ENCODE measurements at places on chromosomes 5 and 9. TPM values are rescaled to one million over a fixed set of nuclear protein-coding genes. Genes with fewer than 3 reads are reported as not detected.
A peak's percentile ranks its signal among the peaks of the same experiment; 100 is the strongest.

- H3K27me3 ChIP-seq, result no peaks in the 10 kb centered on the region
- peaks cover 2% of the 10 kb centered on the region for H3K4me1 ChIP-seq
- DNase-seq, result no peak
Measured at GRCh38 chr5:176317534-176318374, 43.8 kb downstream of the KIAA1191 start.

GRM6 gene
- total RNA-seq, result not detected

- H3K27me3 ChIP-seq, result peaks cover 14% of the 10 kb centered on the region
- H3K4me1 ChIP-seq, result peaks cover 8% of the 10 kb centered on the region
- peak; percentile 27 for DNase-seq
Measured at GRCh38 chr9:109903515-109904138, 123.6 kb downstream of the PALM2AKAP2 start.

DNA sequence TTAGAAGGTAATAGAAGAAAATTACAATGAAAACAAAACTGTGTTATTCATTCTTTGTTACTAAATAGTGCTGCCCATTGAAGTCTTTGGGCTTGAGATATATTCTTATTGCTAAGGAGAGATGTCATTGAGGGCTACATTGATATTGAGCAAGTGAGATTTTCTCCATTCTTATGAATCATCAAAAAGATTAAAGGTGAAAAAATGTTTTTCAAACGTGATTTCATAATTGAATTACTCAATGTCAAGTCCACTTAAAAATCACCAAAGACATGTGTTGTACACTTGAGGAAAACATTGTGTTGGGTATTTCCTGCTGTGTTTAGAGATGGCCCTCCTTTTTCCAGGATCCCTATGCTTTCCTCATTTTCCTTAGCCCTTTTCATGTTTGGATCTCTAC, 448.1 kb downstream of the NFIB start:
- H3K4me3 ChIP-seq, result no peak overlapping the region
- H3K36me3 ChIP-seq, result no peaks in the 10 kb centered on the region
- H3K27ac ChIP-seq, result no peak overlapping the region
- no peaks in the 10 kb centered on the region for H3K4me1 ChIP-seq
- no peak for DNase-seq
- H3K27me3 ChIP-seq, result no peaks in the 10 kb centered on the region

DNA sequence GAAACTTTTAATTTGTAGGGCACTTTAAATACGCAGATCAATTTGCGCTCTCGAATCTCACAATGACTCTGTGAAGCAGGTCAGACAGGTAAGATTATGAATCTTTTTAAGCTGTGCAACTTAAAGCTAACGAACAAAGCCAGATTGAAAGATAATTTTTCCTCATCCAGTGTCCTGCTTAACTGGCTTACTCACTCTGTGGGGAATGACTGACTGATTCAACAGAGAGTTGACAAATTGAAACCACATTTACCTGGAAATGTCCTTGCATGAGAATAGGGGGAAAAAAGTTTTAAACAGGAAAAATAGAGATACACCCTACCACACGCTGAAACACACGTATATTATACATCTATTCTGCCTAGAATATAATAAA, 187.9 kb downstream of the MAN2A1 start:
- peaks cover 3% of the 10 kb centered on the region for H3K4me1 ChIP-seq
- no peaks in the 10 kb centered on the region for H3K27me3 ChIP-seq
- DNase-seq, result no peak
- H3K36me3 ChIP-seq, result no peaks in the 10 kb centered on the region
